Midbrain (tissue), 1 donor: ENCODE measurements at places on chromosomes 4 and X.

DNA sequence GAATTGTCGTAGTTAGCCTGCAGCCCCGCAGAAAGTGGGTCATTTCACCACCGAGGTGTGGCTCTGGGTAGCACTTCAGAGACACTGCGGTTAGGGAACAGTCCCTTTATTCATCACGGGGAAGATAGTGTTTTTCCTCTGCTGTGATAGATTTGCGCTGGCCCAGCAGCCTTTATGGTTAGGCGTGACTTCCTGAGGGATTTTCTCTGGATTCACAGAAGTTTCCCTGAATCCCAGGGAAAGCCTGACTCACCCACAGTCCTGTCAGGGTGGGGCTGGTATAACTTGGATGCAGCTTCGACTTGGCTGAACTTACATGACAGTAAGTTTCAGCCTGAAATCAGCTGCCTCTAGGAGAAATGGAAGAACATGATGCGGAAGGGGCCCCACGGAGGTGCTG lies 196.3 kb upstream of the HHIP start:
- DNase-seq, result no peak

DNA sequence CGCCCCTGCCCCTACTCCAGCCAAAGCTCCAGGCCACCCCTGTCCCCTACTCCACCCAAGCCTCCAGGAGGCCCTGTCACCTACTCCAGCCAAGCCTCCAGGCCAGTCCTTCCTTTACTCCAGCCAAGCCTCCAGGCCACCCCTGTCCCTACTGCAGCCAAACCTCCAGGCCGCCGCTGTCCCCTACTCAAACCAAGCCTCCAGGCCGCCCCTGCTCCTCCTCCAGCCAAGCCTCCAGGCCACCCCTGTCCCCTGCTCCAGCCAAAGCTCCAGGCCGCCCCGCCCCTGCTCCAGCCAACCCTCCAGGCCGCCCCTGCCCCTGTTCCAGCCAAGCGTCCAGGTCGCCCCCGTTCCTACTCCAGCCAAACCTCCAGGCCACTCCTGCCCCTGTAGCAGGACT lies 5.1 kb upstream of the ASMT start:
- DNase-seq, result no peak

DNA sequence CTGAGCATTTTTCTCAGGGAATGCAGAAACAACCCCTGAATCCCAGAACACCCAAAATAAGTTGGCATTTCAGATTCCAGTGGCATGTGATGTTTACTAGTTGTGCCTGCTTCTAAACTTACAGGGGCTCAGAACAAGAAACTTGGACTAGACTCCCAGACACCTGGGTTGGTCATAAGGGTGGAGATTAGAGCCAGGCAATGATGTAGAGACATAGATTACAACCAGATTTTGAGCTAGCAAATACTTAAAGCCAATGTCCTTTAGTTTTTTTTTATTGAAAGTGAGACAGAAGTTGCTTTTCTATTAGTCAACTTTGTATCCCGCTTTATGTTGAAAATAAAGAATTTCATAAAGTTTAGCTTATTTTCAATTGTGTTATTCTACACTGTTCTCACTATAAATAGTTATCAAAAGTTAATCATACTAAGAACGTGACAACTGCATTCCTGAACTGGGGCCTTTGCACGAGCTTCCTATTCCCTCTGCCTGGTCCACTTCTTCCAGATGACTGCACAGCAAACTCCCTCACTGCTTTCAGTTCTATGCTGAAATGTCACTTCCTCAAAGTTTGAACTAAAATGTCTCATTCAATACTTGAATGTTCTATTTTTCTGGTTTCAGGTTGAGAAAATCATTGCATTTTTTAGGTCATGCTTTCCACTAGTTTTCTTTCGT lies 224.7 kb upstream of the PPP1R2C start:
- peak; percentile 0 for DNase-seq

- no peak for DNase-seq
Measured at GRCh38 chr4:140297221-140297570, 76.2 kb upstream of the SCOC start.

DNA sequence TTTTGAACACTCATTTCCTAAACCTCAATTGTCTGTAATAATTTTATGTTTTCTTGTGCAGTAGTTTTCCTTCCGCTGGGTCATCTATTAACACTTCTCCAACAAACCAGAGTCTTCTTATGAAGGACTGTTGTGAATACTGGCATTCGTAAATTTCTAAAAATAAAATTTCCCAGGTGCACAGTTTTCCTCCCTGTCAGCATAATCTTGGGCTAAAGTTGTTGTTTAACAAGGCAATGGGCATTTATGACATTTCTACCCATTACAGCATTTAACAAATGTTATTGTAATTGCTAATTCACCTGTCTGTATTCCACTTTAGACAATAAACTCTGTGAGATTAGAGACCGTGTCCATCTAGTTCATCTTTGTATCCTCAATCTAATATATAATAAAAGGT lies 1.2 kb downstream of the SCFD2 start:
- DNase-seq, result no peak

GRCh38 chrX:132294192-132294591 lies 74.9 kb upstream of the RAP2C start:
- DNase-seq, result no peak

DNA sequence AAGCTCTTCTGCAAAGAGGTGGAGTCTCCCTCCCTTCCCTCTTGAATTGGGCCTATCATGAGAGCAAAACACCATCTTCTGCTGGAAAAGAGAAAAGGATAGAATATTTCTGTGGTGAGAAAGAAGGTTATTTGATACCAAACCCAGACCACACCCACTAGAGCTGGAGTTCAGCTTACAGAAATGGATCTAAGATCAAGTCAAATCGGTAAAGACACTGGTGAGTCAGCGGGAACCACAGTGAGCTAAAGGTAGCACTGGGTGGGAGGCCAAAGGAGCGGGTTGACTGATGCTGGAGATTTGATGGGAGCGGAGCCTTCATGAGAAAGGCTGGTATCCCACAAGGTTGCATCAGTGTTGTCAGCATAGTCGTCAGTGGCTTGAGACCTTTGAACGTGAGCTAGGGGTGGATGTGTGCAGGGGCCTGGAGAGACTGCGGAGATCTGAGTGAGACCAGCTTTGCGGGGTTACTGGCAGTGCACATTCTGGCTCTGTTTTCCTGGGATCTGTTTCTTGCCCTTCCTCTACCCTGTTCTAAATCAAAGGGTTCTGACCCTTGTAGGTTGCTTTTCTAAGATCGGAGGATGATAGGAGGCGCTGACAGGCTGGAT lies 106.4 kb upstream of the SCOC start:
- DNase-seq, result no peak

DNA sequence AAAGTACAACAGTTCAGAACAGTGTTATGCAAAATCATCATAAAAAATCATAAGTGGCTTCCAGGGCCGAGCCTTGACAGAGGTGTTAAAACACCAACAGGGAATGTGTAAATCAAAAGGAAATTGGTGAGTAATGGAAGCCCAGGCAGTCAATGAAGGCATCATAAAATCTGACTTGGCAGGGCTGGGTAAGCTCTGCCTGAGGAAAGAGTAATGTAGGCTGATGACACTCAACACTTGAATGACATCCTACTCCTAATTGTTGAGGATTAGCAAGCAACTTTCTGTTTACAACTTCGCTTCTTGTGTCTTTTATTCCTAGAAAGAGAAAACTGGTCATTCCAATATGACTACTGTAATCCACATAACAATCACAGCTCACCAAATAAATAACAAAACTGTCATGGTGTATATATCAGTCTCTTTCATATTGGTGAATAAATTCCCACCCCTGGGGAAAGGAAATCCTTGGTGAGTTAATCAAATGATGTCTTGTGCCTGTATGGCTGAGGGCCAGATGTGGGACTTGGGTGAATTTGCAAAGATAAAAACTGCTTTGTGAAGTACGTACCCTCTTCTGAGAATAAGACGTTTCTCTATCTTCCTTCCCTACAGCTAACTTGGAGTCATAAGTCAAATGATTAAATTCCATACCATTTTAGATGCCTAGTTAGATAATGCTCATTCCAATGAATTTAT lies 196.8 kb downstream of the DCHS2 start:
- no peak for DNase-seq

GRCh38 chr4:64068096-64068495 lies 341.2 kb downstream of the TECRL start:
- DNase-seq, result no peak

DNA sequence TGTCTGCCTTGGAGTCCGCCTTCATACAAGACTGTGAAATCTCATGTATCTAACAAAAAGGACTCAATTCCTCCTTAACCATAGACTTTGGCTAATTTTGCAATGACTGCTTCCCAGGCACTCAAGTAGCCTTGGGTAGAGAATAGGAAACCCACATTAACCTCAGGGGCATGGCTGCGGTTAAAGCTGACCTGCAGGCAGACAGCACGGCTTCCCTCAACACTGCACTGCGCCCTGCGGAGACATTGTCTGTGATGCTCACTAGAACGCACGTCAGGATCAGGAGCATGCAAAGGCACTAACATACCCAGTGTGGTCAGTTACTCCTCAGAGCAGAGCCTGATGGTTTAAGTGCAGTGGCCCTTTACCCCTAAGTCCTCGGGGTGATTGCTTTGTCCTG lies 10.3 kb upstream of the GPR143 start:
- no peak for DNase-seq

DNA sequence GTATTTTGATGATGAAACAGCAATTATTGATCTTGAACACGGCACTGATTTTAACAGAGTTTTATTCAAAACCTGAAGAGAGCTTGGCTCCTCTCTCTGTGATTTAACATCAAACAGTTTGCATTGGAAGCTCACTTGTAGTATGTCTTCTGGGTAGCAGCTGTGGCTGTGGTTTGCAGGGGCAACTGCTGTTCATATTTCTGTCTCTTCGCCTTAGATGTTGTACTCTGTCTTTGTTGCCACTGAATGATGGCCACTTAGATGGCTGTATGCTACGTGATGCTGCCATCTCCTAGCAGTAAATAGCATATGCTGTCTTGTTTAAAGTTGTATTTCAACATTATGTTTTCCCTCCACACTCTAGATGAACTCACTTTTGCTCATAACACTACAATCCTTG lies 1743.0 kb upstream of the TENM3 start:
- no peak for DNase-seq

DNA sequence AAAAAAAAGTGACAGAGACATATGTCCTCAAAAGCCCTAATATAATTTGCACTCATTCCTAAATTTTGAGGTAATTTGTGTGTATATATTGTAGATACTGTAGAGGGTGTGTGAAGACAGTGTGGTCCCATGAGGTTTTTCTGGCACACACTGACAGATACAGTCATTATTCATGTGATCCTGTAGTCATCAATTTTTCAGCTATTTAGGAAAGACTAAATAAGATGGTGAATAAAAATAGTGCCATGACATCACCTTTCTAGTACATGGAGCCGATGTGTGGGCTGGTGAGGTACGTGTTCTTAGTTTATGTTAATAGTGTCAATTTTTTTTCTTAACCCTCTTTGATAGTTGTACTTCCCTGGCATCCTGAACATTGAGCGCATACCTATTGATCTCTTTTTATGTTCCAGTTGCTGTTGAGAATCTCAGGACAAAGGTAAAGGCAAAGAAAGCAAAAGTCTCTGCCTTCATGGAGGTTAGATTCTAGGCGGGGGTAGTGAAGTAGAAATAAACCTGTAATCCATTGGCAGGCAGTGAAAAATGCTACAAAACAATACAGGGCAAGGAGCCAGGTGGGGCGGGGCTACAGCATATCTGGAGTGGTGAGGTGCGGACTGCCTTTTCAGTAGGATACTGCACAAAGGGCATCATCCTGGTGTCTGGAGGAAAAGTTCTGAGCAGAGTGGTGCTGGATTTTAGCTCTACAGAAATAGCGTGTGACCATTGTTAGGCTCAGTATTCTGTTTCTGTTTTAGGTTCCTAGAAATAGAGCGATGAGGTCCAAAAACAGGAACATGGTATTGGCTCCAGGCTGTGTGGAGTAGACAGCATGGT lies 93.8 kb downstream of the ARHGAP10 start:
- no peak for DNase-seq

GRCh38 chr4:98656886-98657285 lies 1.5 kb downstream of the TSPAN5 start:
- no peak for DNase-seq

GRCh38 chr4:151689211-151689991 lies 71.4 kb downstream of the GATB start:
- no peak for DNase-seq

DNA sequence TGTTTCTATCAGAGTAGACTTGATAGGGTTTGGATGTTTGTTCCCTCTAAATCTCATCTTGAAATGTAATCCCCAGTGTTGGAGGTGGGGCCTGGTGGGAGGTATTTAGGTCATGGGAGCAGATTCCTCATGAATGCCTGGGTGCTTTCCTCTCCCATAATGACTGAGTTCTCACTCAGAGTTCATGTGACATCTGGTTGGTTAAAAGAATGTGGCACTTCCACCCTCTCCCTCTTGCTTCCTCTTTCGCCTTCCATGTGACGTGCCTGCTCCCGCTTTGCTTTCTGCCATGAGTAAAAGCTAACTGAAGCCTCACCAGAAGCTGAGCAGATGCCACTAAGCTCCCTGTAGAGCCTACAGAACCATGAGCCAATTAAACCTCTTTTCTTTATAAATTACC lies 47.3 kb upstream of the SRPX start:
- DNase-seq, result no peak

DNA sequence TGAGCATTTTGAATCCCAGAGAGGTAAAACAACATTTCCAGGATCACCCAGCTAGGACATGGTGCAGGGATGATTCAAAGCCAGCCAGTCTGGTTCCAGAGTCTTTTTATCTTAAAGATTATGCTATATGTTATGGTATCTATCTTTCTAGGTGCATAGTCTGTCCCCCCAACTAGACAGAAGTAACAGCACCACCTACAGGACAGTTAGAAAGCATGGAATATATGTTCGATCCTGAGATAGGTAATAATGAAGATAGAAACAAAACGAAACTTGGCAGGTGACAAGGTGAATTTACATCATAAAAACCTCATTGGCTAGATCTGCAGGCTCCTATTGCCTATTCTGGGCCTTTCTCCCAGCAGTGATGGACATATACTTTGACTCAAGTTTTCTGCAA lies 723.2 kb downstream of the SMARCA1 start:
- no peak for DNase-seq

- DNase-seq, result no peak
Measured at GRCh38 chr4:9923195-9923812, 98.0 kb downstream of the SLC2A9 start.

GRCh38 chr4:74120086-74120485 lies 21.1 kb upstream of the CXCL2 start:
- DNase-seq, result no peak

DNA sequence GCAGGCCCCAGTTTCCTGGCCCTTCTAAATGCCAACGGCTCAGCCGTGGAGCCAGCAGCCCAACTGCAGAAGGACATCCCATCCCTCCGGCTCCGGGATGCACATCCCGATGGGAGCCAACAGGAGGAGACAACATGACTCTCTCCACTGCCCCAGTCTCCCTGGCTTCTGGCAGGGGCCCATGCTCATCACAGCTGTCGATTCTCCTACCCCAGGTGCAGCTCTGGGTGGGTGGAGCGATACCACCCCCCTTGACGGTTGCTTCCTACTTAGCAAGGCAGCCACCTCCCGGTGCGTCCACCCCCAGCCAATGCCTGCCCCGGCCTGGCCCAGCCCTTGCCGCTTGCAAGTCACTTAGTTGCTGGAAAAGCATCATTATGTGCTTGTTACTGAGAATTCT lies 19.5 kb downstream of the ZNF275 start:
- no peak for DNase-seq
